Activated CD4-positive, alpha-beta T cell treated with anti-CD3 and anti-CD28 coated beads, Interleukin-2, amount 50 U/mL, for 4 hours (primary cell): ENCODE measurements at places on chromosomes 11 and 22.

DNA sequence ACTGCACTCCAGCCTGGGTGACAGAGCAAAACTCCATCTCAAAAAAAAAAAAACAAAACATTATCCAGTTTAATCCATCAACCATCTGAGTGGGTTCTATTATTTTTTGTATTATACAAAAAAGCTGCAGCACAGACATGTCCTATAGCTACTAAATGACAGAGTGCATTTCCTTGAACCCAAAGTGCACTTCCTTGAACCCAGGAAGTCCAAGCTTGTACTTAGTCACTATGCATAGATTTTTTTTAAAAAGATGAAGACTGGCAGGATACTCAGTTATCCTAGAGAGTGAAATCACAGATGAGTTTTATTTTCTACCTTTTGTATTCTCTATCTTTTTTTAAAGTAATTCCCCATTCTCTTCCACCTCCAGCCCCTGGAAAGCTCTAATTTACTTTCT, 8.0 kb upstream of the RRAS2 start:
- no peak for DNase-seq

- DNase-seq = no peak
Observed at GRCh38 chr22:48337957-48338792, 1489.5 kb downstream of the BRD1 start.

DNA sequence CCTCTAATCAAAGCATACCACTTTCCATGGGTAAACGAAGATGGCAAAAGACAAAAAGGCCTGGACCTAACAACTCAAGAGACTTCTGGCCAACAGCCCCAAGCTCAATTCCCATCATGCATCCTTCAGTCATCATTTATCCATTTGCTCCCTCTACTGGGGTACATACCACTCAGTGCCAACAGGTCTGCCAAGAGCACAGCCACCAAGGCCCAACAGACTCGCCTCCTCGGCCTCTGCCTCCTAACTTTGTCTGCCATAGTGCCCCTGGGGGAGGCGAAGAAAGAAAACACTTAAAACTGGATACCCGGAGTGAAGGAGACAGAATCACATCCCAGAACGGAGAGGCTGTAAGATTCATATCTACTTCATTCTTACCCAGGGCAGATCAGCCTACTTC, 1.1 kb downstream of the HYOU1 start:
- no peak for DNase-seq

- no peak for DNase-seq
Observed at GRCh38 chr11:85809191-85809590, 1.8 kb downstream of the SYTL2 start.

DNA sequence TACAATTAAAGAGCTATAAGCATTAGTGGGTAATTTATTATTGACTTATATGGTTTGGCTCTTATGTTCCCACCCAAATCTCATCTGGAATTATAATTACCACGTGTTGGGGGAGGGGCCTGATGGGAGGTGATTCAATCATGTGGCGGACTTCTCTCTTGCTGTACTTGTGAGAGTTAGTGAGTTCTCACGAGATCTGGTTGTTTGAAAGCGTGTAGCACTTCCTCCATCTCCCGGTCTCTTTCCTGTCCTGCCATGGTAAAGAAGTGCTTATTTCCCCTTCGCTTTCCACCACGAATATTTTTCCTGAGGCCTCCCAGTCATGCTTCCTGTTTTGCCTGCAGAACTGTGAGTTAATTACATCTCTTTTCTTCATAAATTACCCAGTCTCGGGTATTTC, 28.1 kb upstream of the CHORDC1 start:
- no peak for DNase-seq

DNA sequence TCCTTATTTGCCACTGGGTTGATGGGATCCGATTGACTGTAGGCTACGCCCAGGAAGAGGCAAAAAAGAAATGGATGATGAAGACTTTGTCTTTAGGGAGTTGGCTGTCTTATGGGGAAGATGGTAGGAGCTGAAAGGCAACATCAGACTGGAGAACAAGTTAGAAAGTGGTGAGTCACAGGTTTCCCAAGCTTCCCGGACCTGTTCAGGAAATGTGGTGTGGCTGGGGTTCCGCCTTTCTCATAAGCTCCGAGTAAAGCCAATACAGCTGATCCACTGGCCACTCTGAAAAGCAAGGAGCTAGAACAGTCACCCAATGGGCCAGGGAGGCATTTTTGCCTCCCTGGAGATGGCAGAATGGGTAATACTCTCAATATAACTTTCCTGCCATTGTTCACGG, 194.5 kb downstream of the SNX19 start:
- DNase-seq = no peak

- DNase-seq = no peak
Observed at GRCh38 chr11:19368726-19369375, 128.1 kb upstream of the E2F8 start.
